ENCODE measurements at places on chromosomes 1 and 21. TPM values are rescaled to one million over a fixed set of nuclear protein-coding genes. Genes with fewer than 3 reads are reported as not detected.

DNA sequence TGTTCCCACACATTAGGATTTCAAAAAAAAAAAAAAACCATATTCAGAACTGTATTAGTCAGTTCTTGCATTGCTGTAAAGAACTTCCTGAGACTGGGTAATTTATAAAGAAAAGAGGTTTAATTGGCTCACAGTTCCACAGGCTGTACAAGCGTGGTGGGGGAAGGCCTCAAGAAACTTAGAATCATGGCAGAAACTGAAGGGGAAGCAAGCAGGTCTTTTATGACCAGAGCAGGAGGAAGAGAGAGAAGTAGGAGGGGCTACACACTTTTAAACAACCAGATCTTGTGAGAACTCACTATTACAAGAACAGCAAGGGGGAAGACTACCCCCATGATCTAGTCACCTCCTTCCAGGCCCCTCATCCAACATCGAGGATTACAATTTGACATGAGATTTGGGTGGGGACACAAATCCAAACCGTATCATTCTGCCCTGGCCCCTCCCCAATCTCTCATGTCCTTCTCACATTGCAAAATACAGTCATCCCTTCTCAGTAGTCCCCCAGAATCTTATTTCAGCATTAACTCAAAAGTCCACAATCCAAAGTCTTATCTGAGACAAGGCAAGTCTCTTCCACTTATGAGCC, 51.8 kb downstream of the POU2F1 start:
- no peak for DNase-seq

GRCh38 chr1:205703072-205703471, 22.8 kb upstream of the SLC45A3 start:
- DNase-seq, result no peak

DNA sequence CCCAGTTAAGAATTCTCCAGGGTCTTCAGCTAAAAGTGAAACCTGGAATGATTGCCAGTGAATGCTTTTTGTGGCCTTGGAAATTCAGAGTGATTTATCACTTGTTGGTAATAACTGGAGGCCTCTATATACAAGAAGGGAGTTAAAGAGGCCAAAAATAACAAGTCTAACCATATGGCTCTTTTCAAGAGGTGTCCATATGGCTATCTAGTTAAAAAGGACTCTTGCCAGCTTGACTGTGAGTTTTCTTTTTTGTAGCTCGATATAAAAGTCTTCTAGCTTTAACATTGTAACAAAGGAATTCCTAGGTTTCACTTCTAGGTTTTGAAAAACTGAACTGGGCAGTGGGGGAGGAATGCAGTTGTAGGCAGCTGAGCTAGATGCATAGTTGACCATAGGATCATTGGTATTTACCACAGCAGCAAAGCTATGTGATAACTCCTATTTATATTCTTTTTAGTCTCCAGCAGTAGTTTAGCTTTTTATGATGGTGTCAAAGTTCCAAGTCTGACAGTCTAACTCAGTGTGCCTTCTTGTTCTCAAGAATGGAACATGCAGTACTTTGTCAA, 44.4 kb downstream of the CACHD1 start:
- DNase-seq, result no peak

GRCh38 chr1:107789817-107790524, 175.0 kb downstream of the VAV3 start:
- no peak for DNase-seq

DNA sequence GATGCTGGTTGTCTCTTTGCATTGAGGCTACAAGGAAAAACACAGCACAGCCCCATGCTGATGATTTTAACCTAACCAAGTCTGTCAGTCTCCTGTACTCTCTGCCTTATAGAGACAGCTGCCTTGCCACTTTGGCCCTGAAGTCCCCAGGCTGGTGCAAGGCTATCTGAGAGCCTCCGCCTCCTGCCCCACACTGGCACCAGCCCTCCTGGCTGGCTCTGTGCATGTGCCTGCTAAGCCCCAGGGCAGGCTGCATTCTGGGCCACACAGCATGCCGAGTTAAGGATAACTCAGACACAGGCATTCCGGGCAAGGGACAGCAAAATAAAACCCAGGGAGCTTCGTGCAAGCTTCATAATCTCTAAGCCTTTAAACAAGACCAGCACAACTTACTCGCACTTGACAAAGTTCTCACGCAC, 910 bp downstream of the RUNX1 start:
- DNase-seq, result peak; percentile 51

GRCh38 chr1:80305466-80305865, 1298.9 kb upstream of the ADGRL4 start:
- no peak for DNase-seq

DNA sequence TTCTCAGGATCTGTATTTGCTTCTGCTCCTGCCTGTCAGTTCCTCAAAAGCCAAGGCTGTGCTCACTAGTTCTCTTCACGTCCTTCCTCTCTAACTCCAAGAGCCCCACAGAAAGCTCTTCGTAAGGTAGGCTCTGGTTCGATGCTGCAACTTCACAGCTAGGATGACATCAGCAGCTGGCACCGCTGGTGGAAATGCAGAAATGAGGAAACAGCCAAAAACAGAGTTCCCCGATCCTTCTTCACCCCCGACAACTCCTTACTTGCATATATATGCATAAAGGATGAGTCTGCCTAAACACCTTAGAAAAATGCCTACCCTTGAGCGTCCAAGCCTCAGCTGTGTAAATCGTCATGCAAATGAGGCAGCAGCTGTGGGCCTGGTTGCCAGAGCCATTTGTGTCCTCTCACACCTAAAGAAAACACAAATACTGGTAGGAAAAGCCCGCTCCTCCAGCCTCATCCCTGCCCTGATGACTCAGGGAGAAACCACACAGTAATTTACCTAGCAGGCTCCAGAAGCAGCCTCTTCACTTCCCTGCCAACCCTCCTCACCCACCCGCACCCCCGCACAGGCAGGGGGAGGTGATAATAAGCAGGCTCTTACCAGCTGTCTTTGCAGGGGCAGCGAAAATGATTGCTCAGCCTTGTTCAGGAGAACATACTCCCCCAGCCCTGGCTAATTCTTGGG, 28.2 kb downstream of the BATF3 start:
- DNase-seq, result peak; percentile 95

DNA sequence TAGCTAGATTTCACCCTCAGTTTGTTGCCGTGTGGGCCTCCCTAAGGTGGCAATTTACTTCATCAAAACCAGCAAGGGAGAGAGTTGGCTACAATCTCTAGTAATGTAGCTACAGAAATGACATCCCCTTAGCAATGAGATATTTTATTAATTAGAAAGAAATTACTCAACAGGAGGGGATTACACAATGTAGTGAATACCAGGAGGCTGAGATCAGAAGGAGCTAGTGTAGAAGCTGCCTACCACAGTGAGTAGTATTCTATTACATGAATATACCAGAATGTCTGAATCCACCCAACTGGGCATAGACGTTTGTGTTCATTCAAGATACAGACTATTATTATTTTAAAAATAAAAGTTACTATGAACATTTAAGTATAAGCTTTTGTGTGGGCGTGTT, 868.2 kb upstream of the CXADR start:
- peak; percentile 6 for DNase-seq

- no peak for DNase-seq
Observed at GRCh38 chr1:241716915-241717656, 65.0 kb downstream of the WDR64 start.

DNA sequence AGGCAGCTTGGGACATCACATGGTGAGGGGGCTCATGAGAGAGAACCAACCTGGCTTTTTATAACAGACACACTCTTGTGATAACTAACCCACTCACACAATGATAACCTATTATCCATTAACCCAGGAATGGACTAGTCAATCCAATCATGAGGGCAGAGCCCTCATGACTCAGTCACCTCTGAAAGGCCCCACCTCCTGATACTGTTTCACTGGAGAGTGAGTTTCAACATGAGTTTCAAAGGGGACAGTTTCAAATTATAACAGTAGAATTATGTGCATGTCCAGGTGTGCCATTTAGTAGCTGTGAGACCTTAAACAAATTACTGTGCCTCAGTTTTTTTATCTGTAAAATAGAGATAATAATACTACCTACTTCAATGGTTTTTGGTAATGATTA, 47.6 kb upstream of the PPP2R5A start:
- peak; percentile 78 for DNase-seq

DNA sequence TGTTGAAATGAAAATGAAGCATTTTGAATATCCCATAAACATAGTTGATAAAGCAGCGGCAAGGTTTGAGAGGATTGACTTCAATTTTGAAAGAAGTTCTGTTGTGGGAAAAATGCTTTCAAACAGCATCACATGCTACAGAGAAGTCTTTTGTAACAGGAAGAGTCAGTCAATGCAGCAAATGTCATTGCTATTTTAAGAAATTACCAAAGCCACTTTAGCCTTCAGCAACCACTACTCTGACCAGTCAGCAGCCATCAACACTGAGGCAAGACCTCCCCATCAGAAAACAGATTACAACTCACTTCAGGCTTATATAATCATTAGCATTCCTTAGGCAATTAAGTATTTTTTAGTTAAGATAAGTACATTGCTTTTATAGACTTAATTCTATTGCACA, 33.8 kb upstream of the FCRL3 start:
- no peak for DNase-seq

- DNase-seq, result no peak
Observed at GRCh38 chr21:45071874-45072737, 2.3 kb upstream of the ADARB1 start.

The RGS1 gene
- not detected for total RNA-seq

- no peak for DNase-seq
Observed at GRCh38 chr1:24077278-24077978, 34.5 kb downstream of the MYOM3 start.

DNA sequence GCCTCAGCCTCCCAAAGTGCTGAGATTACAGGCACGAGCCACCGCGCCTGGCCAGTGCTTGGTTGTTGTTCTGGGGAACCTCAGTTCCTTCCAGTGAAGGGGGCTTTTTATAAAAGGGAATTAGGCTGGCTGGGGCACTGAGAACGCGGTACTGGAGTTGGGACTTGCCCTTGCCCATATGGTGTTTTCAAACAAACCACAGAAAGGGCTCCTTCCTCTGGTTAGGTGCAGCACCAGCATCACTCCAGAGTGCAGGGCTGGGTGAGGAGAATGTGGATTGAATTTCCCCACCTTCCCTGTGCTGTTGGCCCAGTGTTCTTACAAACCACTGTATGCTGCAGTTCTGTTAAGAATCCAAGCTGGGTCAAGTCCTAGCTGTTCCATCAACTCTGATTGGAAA, 5.3 kb downstream of the MAN1C1 start:
- DNase-seq, result no peak

The SON gene
- total RNA-seq, result 303 TPM

The B3GALT5 gene
- not detected for total RNA-seq

The MPL gene
- not detected for total RNA-seq

The RNF186 gene
- not detected for total RNA-seq

- DNase-seq, result peak; percentile 43
Observed at GRCh38 chr1:172273647-172274396, 146.7 kb upstream of the C1orf105 start.

DNA sequence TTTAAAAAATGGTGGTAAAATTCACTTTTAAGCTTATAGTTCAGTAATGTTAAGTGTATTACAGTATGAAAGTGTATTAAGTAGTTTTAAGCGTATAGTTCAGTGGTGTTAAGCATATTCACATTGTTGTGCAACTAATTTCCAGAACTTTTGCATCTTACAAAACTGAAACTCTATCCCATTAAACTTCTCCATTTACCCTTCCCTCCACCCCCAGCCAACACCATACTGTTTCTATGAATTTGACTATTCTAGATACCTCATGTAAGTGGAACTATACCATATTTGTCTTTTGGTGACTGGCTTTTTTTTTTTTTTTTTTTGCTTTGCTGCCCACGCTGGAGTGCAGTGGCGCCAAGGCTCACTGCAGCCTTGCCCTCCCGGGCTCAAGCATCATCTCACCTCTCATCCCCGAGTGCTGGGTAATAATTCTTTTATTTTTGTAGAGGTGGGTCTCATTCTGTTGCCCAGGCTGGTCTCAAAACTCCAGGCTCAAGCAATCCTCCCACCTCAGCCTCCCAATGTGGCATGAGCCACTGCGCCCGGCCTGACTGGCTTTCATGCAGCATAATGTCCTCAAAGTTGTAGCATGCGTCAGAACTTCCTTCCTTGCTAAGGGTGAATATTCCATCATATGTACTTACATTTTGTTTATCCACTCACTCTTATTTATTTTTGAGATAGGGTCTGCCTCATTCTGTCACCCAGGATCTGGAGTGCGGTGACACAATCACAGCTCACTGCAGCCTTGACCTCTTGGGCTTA, 45.1 kb upstream of the BMP8B start:
- DNase-seq, result no peak

DNA sequence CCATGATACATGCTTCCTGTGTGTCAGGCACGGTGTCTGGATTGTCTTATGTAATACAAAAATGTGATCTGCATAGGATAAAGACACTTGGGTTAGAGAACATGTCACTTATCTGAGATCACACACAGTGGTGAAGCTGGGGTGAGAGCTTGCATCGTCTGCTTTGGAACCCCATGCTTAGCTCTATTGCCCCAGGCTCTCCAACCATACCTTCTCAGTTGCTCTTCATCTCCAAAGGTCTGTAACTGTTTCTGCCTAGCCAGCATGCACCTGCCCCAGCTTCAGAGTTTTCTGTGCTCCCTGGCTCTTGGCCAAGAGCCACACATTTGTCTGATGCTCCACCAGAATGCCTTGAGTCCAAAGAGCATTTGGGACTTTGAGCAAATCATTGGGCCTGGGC, 93.9 kb upstream of the COG2 start:
- no peak for DNase-seq

The EFNA3 gene
- 1.7 TPM for total RNA-seq

The MEX3A gene
- 0.91 TPM for total RNA-seq

The TMPRSS15 gene
- total RNA-seq, result 3.3 TPM

All from MCF 10A (cell line).